NCI-H446 treated with DMSO at 0.1 percent for 48 hours (cell line): ENCODE measurements at places on chromosomes 11 and 22.

GRCh38 chr11:36122671-36123070 lies 166.6 kb downstream of the COMMD9 start:
- no peak for DNase-seq

GRCh38 chr11:94169516-94169915 lies 40.9 kb downstream of the PANX1 start:
- no peak for DNase-seq

GRCh38 chr22:45783021-45783420 lies 111.4 kb downstream of the ATXN10 start:
- DNase-seq: no peak

DNA sequence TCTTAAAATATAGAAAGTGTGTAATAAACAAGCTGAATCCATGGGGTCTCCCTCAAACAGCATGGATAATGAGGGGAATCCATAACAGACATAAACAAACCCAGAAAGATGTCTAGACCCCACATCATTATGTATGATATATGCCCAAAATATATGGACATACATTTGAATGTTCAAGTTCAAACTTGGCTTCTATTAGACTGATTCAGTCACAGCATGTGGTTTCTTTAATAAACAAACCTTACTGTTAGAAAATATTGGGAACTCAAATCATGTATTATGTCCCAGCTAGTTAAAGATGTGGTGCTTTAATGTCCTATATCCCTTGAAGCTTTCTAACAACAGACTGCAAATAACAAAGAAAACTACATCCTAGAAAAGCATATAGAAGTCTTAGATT lies 228.6 kb downstream of the SOX6 start:
- no peak for DNase-seq

DNA sequence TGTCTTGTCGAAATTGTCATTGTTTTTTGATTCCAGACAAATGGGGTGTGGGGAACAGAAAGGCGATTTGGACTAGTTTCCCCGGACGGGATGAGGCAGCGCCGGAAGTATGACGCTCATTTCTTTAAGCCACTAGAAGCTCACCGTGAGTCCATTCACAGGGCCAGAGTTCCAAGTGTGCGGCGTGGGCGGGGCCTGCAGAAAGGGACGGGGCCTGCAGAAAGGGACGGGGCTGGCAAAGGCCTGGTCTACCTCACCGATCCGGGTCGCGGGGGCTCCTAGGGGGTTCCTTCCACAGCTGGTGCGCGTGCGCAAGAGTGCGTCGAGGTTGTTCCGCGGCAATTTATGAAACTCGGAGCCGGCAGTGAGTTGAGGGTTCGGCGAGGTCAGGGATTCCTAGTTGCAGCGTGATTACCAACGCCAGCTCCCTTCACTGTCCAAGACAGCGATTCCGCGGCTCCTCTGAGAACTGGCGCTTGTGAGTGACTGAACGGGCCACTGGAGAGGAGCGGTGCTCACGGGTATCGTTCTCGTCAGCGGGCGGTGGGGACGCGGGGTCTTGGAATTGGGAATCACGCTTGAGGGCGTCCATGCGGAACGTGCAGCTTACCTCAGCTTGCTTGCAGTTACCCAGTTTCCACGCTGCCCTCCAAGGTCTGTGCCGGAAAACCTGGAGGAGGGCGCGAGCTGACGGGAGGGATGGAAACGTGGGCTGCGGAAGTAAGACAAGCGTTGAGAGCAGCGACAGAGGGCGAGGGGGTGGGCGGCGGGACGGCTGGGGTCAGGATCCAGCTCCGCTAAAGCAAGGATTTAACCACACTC lies at the start of gene ZNF215:
TSS of gene ZNF215 (plus strand) at position 219 of the 822 bp plus-strand sequence. CDS start 5,847 bp downstream, outside the sequence.
- no peak for DNase-seq

GRCh38 chr11:2136952-2137201 lies 2.3 kb downstream of the IGF2 start:
- DNase-seq: no peak

DNA sequence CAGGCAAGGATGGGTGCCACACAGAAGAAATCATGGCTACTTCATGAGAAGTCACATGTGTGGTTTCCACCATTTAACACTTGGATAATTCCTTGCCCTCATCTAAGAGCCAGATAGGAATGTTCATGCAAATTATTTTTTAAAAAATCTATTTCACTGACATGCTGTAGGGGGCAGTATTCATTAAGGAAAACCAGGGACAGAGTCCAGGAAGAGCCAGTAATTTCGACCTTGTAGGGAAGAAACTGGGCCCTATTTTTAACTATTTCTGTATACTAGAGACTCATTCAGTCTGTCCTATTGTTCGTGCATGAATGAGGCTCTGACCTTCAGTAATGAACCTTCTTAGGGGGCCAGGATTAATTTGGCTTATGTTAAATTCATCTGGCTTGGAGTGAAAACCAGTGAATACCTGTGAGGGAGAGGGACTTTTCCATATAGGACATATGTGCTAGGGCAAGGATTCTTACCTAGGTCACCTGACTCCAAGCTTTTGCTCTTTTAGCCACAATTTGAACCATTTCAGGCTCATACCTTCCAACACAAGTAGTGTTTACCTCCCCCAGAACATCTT lies 192.7 kb downstream of the NAV2 start:
- peak; percentile 58 for DNase-seq
